ENCODE measurements at places on chromosomes 6 and 20.

- peak; percentile 35 for DNase-seq
Observed at GRCh38 chr6:2708456-2708855, 42.3 kb downstream of the MYLK4 start.

DNA sequence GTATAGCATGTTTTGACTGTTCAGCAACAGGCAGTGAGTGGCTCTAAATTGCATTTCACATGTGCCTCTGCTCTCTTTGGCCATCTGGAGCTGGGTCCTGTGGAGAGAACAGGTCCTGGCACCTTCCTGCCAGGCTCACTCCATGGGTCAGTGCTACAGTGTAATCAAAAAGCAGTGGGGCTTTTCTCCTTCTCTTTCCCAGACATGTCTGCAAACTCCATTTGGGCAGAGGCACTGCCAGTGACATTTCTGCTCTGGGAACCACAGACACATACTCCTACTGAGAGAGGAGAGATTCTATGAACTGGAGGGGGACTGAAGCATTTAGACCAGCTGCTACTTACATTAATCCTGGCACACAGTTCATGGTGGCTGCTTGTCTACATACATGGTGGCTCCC, 68.3 kb upstream of the TRAF3IP2 start:
- no peak for DNase-seq

GRCh38 chr20:63464289-63464635, 8.2 kb downstream of the KCNQ2 start:
- DNase-seq, result no peak

GRCh38 chr6:160337301-160337700, 10.9 kb upstream of the SLC22A3 start:
- peak; percentile 70 for DNase-seq

GRCh38 chr20:45792317-45793118, 764 bp downstream of the DNTTIP1 start:
- no peak for DNase-seq

- peak; percentile 6 for DNase-seq
Observed at GRCh38 chr6:75532521-75532920, 38.9 kb upstream of the FILIP1 start.

- DNase-seq, result peak; percentile 53
Observed at GRCh38 chr6:52672412-52673025, 1.6 kb downstream of the TMEM14A start.

DNA sequence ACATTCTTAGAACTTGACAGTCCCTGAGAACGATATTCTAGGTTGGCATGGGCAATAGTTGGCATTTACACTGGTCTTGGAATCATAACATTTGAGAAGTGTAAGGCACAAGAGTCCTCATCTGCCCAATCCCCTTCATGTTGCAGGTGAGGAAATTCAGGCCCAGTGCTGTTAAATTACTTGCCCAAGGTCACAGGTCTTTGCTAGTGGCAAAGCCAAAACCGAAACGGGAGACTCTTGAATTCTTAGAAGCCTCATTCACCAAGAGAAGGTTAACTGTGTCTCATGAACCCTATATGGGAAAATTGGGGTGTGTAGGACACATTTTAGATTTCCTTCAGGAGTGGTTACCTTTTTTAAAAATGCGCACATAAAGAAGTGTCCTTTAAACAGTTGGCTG, 7.2 kb downstream of the E2F3 start:
- no peak for DNase-seq

DNA sequence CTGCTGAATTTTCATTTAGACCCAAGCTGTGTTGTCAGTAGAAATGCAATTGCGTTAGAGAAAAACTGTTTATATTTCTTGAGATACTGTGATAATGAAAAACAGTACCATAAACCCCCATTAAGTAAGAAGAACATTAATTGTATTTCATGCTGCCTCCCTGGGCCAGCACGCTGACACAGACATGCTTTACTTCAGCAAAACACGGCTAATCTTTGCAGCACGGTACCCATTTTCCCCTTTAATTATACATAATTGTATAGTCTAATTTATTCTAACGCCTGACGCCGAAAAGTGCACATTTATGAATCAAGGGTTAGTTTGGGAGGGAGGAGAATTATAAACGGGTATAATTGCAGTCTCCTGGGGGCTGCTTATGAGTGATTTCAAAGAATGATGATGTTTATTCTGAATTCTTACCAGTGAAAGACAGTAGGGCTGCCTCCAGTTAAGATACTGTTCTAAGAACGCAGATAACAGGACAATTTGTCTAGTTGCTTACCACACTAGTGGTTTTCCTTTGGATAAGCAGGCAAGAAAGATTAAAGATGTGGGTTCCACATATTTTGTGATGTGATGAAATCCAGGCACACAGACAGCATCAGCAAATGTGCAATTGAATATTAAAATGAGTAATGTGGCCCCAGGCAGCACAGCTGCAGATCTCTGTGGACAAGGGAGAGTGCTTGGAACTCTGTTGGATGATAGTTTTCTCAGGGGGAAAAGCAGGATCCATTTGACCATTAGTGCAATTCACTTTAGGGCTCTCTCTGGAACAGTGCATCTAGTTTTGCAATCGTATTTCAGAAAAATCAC, 4.7 kb upstream of the SULF2 start:
- DNase-seq, result peak; percentile 55

GRCh38 chr6:125658136-125658535, 91.3 kb upstream of the HEY2 start:
- no peak for DNase-seq

DNA sequence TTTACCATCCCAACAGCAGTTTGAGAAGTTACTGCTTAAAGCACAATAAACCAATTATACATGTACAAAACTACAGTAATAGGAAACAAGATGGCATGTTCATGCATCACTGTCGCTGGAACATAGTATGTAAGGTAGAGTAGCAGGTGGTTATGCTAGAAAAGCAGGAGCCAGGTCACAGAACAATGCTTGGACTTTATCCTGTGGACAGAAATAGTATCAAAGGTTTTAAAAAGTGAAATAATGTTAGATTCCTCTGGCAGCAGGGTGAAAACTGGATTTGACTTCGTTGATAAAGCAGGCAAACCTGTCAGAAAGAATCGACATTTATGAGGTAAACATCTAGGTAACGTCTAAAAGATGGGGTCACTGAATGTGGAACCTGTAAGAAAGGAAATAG, 2.5 kb downstream of the BLOC1S5 start:
- no peak for DNase-seq

- no peak for DNase-seq
Observed at GRCh38 chr20:47249913-47250312, 106.6 kb downstream of the ZMYND8 start.

GRCh38 chr6:139528471-139528870, 154.0 kb upstream of the CITED2 start:
- DNase-seq, result no peak

- DNase-seq, result no peak
Observed at GRCh38 chr6:20438462-20439070, 36.9 kb downstream of the E2F3 start.

- DNase-seq, result no peak
Observed at GRCh38 chr6:111173946-111174345, 86.6 kb downstream of the SLC16A10 start.

All from foreskin fibroblast (primary cell).